ENCODE measurements at places on chromosomes 5 and 9. TPM values are rescaled to one million over a fixed set of nuclear protein-coding genes. Genes with fewer than 3 reads are reported as not detected.

Gene PDLIM7
- polyA plus RNA-seq, result 119 TPM

Gene MLANA
- polyA plus RNA-seq, result not detected

Gene PLK2
- polyA plus RNA-seq, result not detected

Gene OR1Q1
- polyA plus RNA-seq, result not detected

Gene PRRX2
- not detected for polyA plus RNA-seq

Gene ADAMTS2
- not detected for polyA plus RNA-seq

DNA sequence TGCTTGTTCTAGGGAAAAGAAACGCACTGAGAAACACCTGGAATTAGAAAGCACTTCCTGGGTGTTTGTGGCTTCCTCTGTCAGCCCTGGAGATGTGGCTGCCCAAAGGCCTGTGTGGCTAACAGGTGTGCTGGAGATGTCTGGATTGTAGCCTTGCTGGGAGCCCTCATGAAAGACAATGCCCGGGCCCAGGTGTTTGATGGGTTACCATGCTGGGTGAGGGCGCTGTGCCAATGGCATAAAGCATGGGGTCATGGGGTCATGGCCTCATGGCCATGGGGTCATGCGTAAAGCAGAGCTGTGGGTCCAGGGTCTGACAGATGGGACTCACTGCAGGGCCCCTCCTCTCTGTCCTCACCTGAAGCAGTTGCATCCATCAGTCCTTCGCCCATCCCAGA is 21.6 kb downstream of the ANKRD33B start:
- no peaks in the 10 kb centered on the region for H3K36me3 ChIP-seq
- H3K4me3 ChIP-seq, result no peak overlapping the region
- H3K27ac ChIP-seq, result no peak overlapping the region
- H3K27me3 ChIP-seq, result no peaks in the 10 kb centered on the region
- no peak for DNase-seq

GRCh38 chr5:83209963-83210362 is 132.6 kb downstream of the XRCC4 start:
- no peaks in the 10 kb centered on the region for H3K27me3 ChIP-seq
- no peaks in the 10 kb centered on the region for H3K4me1 ChIP-seq
- no peak for DNase-seq
- no peak overlapping the region for H3K4me3 ChIP-seq
- no peaks in the 10 kb centered on the region for H3K36me3 ChIP-seq
- H3K27ac ChIP-seq, result no peak overlapping the region

DNA sequence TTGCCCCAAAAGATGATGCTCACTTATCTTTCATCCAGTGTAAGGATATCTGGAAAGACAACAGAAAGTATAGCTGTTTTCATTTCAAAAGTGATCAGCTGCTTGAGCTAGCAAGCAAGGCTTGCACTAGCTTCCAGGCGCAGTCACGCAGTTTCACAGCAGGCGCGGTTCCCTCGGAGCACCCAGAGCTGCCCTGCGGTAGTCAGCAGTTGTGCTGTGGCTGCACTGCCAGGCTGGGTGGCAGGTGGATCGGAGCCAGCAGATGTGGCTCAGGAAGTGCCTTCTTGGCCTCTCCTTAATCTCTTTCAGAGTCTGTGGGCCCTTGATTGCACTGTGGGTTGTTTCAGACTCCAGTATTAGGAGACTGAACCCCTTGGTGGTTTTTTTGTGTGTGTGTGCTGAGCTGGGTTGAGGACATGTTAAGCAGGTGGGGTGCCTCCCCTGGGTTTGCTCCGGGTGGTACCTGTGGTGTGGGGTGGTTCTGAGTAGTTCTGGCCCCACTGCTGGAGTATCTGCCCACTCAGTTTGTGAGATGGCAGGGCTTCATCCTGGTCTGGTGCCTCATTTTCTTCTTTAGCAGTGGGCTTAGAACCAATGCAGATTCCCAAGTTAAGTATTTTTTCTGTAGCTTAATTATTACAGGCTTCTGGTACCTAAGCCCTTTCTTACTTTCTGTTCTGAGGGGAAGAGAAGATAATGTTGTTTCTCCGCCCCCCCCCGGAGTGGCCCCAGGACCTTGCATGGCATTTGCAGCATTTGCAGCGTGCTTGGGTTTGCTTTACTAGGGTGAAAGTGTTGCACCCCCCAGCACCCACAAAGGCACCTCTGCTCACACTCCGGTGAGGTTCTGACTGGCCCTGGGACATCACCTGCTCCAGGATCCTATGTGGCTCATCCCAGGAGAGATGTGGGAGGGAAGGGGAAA is 16.4 kb downstream of the TENT4A start:
- no peak for DNase-seq
- no peak overlapping the region for H3K27ac ChIP-seq
- H3K4me3 ChIP-seq, result no peak overlapping the region

- H3K4me1 ChIP-seq, result no peaks in the 10 kb centered on the region
- H3K27me3 ChIP-seq, result no peaks in the 10 kb centered on the region
- DNase-seq, result no peak
- H3K4me3 ChIP-seq, result no peak overlapping the region
Measured at GRCh38 chr5:159452480-159453167, 122.3 kb upstream of the IL12B start.

GRCh38 chr9:128201441-128202369 is 1.5 kb upstream of the DNM1 start:
- H3K27ac ChIP-seq, result peak overlapping the region; percentile 1
- no peaks in the 10 kb centered on the region for H3K27me3 ChIP-seq
- no peaks in the 10 kb centered on the region for H3K36me3 ChIP-seq
- H3K4me3 ChIP-seq, result no peak overlapping the region

GRCh38 chr9:133605856-133606707 is 3.1 kb downstream of the FAM163B start:
- no peaks in the 10 kb centered on the region for H3K36me3 ChIP-seq
- H3K4me3 ChIP-seq, result no peak overlapping the region
- H3K27me3 ChIP-seq, result peaks cover 51% of the 10 kb centered on the region

GRCh38 chr9:71352837-71353236 is 231.4 kb upstream of the TRPM3 start:
- no peaks in the 10 kb centered on the region for H3K36me3 ChIP-seq
- no peaks in the 10 kb centered on the region for H3K4me1 ChIP-seq
- no peaks in the 10 kb centered on the region for H3K27me3 ChIP-seq
- no peak overlapping the region for H3K27ac ChIP-seq
- no peak overlapping the region for H3K4me3 ChIP-seq

- H3K36me3 ChIP-seq, result no peaks in the 10 kb centered on the region
- no peak for DNase-seq
- no peak overlapping the region for H3K27ac ChIP-seq
- H3K27me3 ChIP-seq, result no peaks in the 10 kb centered on the region
- no peaks in the 10 kb centered on the region for H3K4me1 ChIP-seq
Measured at GRCh38 chr5:94967525-94967924, 317.4 kb downstream of the MCTP1 start.

- peaks cover 6% of the 10 kb centered on the region for H3K36me3 ChIP-seq
- no peaks in the 10 kb centered on the region for H3K4me1 ChIP-seq
- H3K27me3 ChIP-seq, result no peaks in the 10 kb centered on the region
- H3K27ac ChIP-seq, result no peak overlapping the region
- DNase-seq, result no peak
Measured at GRCh38 chr5:138790684-138791083, 37.5 kb downstream of the CTNNA1 start.

- no peak for DNase-seq
- H3K27ac ChIP-seq, result no peak overlapping the region
- no peaks in the 10 kb centered on the region for H3K4me1 ChIP-seq
- H3K36me3 ChIP-seq, result no peaks in the 10 kb centered on the region
- H3K27me3 ChIP-seq, result peaks cover 16% of the 10 kb centered on the region
Measured at GRCh38 chr5:59035681-59036080, 452.8 kb downstream of the RAB3C start.

GRCh38 chr5:21918451-21918850 is 934.7 kb downstream of the CDH12 start:
- no peaks in the 10 kb centered on the region for H3K27me3 ChIP-seq
- H3K4me3 ChIP-seq, result no peak overlapping the region
- H3K27ac ChIP-seq, result no peak overlapping the region
- no peak for DNase-seq
- no peaks in the 10 kb centered on the region for H3K4me1 ChIP-seq

DNA sequence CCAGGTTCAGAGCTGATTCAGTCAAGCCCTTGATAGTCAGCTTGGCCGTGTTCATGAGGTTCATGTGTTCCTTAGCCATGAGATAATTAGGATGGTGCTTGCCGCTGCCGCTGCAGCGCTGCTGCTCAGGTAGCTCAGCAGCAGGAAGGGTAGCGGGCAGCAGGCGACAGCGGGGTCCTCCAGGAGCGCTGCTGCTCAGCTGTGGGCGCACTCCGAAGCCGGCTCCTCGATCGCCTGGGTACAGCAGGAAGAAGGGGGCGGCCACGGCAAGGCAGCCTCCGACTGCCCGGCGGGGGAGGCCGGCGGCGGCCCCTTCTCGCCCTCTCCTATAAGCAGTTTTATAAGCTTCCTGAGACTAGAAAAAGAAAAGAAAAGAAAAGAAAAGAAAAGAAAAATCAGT is 1253.6 kb downstream of the EFNA5 start:
- H3K27ac ChIP-seq, result no peak overlapping the region
- H3K27me3 ChIP-seq, result no peaks in the 10 kb centered on the region
- DNase-seq, result no peak
- no peaks in the 10 kb centered on the region for H3K4me1 ChIP-seq

- H3K4me3 ChIP-seq, result no peak overlapping the region
- no peaks in the 10 kb centered on the region for H3K4me1 ChIP-seq
- no peaks in the 10 kb centered on the region for H3K36me3 ChIP-seq
Measured at GRCh38 chr5:123087173-123088030, 1.6 kb upstream of the PRDM6 start.

GRCh38 chr9:42388846-42389245 is 205.4 kb downstream of the SPATA31A6 start:
- H3K36me3 ChIP-seq, result no peaks in the 10 kb centered on the region
- H3K4me1 ChIP-seq, result no peaks in the 10 kb centered on the region
- H3K4me3 ChIP-seq, result no peak overlapping the region
- no peak for DNase-seq

DNA sequence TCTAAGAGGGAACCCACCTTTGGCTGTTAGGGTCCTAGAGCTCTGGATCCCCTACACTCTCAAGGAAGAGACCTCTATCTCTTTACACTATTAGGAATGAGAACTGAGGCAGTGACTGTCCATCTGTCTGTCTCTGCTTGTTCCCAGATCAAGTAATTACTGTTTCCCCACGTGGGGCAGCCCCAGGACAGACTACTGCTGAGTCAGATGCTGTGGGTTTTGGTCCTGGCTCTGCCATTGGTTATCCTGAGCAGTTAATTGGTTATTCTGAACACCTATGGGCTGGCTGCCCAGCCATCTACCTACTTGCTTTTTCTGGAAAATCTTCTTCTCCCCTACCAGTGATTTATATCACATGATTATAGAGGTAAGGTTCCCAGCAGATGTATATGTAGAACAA is 33.3 kb downstream of the FBXO10 start:
- DNase-seq, result no peak
- peaks cover 20% of the 10 kb centered on the region for H3K36me3 ChIP-seq
- H3K4me1 ChIP-seq, result no peaks in the 10 kb centered on the region
- no peak overlapping the region for H3K27ac ChIP-seq
- H3K4me3 ChIP-seq, result no peak overlapping the region

DNA sequence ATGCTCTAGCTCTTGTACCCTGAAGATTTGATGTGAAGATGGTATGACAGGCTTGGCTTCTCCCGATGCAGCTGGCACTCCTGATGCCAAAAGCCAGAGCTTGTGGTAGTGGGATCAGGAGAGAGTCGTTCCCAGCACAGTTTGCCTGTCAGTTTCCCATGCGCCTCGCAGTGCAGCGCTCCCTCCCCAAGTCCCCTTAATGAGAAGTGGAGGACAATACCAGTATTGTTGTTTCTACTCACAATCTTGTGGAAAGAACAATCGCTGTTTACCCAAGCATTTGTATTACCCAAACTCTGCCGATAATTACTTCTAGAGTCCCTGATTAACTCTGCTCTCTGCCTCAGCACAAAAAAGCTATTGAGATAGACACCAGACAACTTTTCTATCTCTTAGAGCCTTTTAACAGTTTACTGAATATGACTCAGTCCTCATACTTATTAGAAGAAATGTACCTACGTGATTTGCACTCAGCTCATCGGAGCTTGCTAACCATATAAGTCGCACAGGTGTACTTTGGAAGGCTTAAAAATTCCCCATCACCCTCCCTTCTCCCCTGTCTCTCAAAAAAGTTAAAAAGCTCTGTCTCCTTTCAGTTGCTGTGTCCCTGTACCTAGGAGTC is 283.2 kb upstream of the TMEM161B start:
- no peak overlapping the region for H3K4me3 ChIP-seq
- no peaks in the 10 kb centered on the region for H3K27me3 ChIP-seq
- H3K4me1 ChIP-seq, result no peaks in the 10 kb centered on the region
- no peaks in the 10 kb centered on the region for H3K36me3 ChIP-seq
- DNase-seq, result no peak
- H3K27ac ChIP-seq, result no peak overlapping the region

DNA sequence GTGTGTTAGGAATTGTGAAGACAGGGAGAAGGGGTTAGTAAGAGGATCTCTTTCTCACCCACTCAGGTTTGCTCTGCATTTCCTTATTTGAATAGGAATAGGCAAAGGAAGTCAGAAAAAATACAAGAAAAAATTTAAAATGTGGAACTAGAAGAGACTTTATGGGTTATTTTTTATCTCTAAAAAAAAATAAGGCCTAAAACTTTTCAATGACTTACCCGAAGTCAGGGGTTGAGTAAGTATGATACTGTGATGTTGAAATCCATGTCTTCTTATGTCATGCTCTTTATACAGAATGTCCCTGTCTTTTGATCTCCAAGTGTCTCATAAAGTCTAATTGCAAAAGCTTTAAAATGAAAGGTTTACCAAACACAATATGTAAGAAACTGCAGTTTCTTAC is 148.3 kb upstream of the PIK3R1 start:
- no peak overlapping the region for H3K27ac ChIP-seq
- no peak overlapping the region for H3K4me3 ChIP-seq
- no peaks in the 10 kb centered on the region for H3K27me3 ChIP-seq
- H3K4me1 ChIP-seq, result no peaks in the 10 kb centered on the region

DNA sequence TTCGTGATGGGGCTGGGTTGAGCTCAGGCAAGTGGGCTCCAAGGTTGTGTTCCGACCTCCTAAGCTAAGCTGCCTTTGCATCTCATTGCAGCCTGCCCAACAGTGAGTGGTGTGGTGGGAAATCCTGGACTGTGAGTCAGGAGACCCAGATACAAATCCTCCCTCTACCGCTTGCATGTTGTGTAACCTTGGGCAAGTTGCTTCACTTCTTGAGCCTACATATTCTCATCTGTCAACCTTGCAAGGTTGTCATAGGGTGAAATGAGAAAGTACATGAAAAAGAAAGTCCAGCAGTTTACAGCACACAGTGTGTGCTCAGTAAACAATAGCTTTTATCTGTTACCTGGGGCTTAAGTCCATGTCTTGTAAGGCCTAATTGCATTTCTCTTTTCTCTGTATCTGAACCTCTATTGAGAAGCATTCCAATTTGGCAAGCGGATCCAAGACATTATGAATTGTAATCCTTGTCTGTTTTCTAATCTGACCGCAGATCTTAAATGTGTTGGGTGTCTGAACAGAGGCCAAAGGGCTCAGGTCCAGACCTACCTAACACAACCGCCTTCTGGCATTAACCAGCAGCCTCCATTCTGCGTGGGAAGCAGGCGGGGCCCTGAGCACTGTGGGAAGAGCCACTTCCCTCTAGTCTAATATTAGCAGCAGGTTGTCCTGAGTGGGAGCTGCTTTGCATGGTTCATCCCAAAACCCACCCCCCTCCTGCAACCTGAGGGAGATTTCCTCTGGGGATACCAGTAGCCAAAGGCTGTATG is 1.8 kb upstream of the GALNT12 start:
- no peak overlapping the region for H3K4me3 ChIP-seq
- H3K27me3 ChIP-seq, result no peaks in the 10 kb centered on the region
- peaks cover 31% of the 10 kb centered on the region for H3K4me1 ChIP-seq
- no peak overlapping the region for H3K27ac ChIP-seq
- DNase-seq, result no peak
- peaks cover 3% of the 10 kb centered on the region for H3K36me3 ChIP-seq

Measured in K562 (cell line).